Esophagus muscularis mucosa (tissue), 4 donors: ENCODE measurements at places on chromosomes 13 and 19. TPM values are rescaled to one million over a fixed set of nuclear protein-coding genes. Genes with fewer than 3 reads are reported as not detected.

EFNA2 gene
- not detected for total RNA-seq

GRCh38 chr13:35723053-35723461 lies 246.6 kb upstream of the MAB21L1 start:
- H3K4me1 ChIP-seq: peaks cover 58% of the 10 kb centered on the region
- no peak for DNase-seq
- H3K27ac ChIP-seq: peak overlapping the region; percentile 70
- H3K36me3 ChIP-seq: no peaks in the 10 kb centered on the region

- H3K4me1 ChIP-seq: no peaks in the 10 kb centered on the region
- DNase-seq: no peak
- H3K36me3 ChIP-seq: no peaks in the 10 kb centered on the region
- no peaks in the 10 kb centered on the region for H3K27me3 ChIP-seq
- H3K4me3 ChIP-seq: no peak overlapping the region
Measured at GRCh38 chr13:25059166-25059565, 36.8 kb upstream of the PABPC3 start.

DNA sequence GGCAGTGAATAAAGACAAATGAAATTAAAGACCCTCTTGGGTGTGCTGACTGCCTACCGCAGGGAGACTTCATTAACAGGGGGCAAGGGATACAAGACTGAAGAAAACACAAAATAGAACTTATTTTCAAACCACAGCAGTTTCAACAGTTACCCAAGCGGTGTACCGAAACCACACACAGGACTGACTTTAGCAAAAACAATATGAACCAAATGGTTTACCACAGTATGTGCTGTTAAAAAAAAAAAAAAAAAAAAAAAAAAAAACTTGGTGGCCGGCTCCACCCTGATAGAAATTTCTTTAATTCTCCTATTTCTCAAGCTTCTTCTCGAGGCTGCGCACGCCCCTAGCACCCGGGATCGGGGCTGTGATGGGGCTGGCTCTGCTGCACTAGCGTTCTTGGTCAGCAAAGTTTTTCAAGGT lies 42.6 kb downstream of the KLF2 start:
- H3K4me3 ChIP-seq: no peak overlapping the region
- H3K4me1 ChIP-seq: peaks cover 25% of the 10 kb centered on the region
- H3K36me3 ChIP-seq: peaks cover 9% of the 10 kb centered on the region
- DNase-seq: no peak

OR7C1 gene
- total RNA-seq: not detected

- H3K4me3 ChIP-seq: no peak overlapping the region
- no peaks in the 10 kb centered on the region for H3K36me3 ChIP-seq
- peaks cover 30% of the 10 kb centered on the region for H3K4me1 ChIP-seq
Measured at GRCh38 chr13:44278166-44278565, 95.5 kb upstream of the SERP2 start.

GRCh38 chr13:79905018-79905417 lies 424.1 kb downstream of the NDFIP2 start:
- no peaks in the 10 kb centered on the region for H3K27me3 ChIP-seq
- H3K4me1 ChIP-seq: no peaks in the 10 kb centered on the region
- no peak overlapping the region for H3K27ac ChIP-seq
- H3K36me3 ChIP-seq: no peaks in the 10 kb centered on the region
- no peak for DNase-seq

- H3K4me3 ChIP-seq: peak overlapping the region; percentile 44
- no peak overlapping the region for H3K27ac ChIP-seq
- H3K27me3 ChIP-seq: no peaks in the 10 kb centered on the region
- DNase-seq: no peak
- H3K4me1 ChIP-seq: peaks cover 18% of the 10 kb centered on the region
- H3K36me3 ChIP-seq: no peaks in the 10 kb centered on the region
Measured at GRCh38 chr13:23159760-23160637, 20.8 kb upstream of the SGCG start.

FBXO17 gene
- total RNA-seq: 47.8 TPM
